ENCODE measurements at places on chromosomes 12 and 14. TPM values are rescaled to one million over a fixed set of nuclear protein-coding genes. Genes with fewer than 3 reads are reported as not detected.

DNA sequence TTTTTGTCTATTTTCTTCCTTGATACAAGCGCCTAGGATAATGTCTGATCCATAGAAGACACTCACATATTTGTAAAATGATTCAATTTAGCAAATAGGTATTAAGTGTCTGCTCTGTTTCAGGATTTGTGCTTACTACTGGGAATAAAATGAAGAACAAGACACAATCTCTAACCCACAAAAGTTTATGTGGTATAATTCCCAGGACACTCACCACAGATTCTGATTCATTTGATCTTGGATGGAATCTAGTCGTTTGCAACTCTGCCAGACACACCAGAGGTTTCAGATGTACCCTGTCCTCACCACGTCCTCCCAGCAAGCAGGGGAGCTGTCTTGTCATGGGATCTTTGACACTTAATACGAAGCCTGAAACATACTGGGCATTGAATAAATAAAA is 208.3 kb downstream of the LRIG3 start:
- H3K27me3 ChIP-seq = no peaks in the 10 kb centered on the region
- H3K36me3 ChIP-seq = no peaks in the 10 kb centered on the region
- no peaks in the 10 kb centered on the region for H3K4me1 ChIP-seq

DNA sequence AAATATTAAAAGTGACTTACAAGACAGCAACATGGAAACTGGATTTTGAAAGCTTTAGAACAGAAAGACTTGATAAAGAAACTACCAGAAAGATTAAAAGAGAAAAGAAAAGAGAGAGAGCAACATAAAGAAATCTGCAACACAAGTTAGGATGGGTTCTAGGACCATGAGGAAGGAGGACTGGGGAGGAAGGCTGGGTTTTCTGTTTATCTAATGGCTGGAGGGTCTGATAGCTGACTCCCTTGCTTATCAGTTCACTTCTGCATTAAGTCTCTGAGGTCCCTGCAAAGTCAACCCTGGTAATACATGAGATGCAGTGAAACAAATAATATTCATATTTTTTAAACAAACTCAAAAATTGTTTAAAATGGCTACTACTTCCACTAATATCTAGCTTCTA is 90.1 kb downstream of the RPAP3 start:
- peaks cover 15% of the 10 kb centered on the region for H3K36me3 ChIP-seq
- no peaks in the 10 kb centered on the region for H3K27me3 ChIP-seq
- H3K27ac ChIP-seq = no peak overlapping the region
- H3K4me3 ChIP-seq = no peak overlapping the region
- no peaks in the 10 kb centered on the region for H3K4me1 ChIP-seq

DNA sequence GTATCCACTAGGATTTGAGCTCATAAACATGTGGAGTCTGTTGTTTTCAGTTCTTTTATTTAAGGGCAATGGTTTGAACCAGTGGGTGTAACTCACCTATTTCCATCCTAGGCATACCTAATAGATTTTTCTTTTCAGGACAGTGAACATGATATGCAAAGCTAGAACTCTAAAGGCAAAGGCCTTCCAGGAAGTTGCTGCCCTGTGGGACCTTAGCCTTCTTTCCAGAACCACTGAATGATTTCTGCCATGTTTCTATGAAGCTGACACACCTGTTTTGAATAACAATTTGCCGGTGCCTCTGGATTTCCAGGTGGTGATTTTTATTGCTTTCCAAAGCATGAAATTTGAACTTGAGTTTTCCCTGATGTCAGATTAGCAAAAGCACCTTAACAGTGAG is 372.9 kb upstream of the FAR2 start:
- no peak overlapping the region for H3K27ac ChIP-seq
- no peaks in the 10 kb centered on the region for H3K4me1 ChIP-seq
- no peak overlapping the region for H3K4me3 ChIP-seq
- peaks cover 4% of the 10 kb centered on the region for H3K27me3 ChIP-seq
- no peak for ATAC-seq
- no peaks in the 10 kb centered on the region for H3K36me3 ChIP-seq

GRCh38 chr12:92927436-92928281 is 1.4 kb downstream of the EEA1 start:
- H3K27ac ChIP-seq = peak overlapping the region; percentile 87
- peaks cover 30% of the 10 kb centered on the region for H3K4me1 ChIP-seq
- peak; percentile 13 for ATAC-seq
- H3K27me3 ChIP-seq = no peaks in the 10 kb centered on the region
- peak overlapping the region; percentile 89 for H3K4me3 ChIP-seq
- H3K36me3 ChIP-seq = peaks cover 23% of the 10 kb centered on the region

Gene AJUBA
- 1.1 TPM for total RNA-seq
